ENCODE measurements at places on chromosomes 2 and 18. TPM values are rescaled to one million over a fixed set of nuclear protein-coding genes. Genes with fewer than 3 reads are reported as not detected.

- DNase-seq: no peak
Observed at GRCh38 chr2:10007921-10008808, 35.2 kb upstream of the KLF11 start.

- no peak for DNase-seq
Observed at GRCh38 chr2:238336151-238336550, 15.8 kb downstream of the TRAF3IP1 start.

DNA sequence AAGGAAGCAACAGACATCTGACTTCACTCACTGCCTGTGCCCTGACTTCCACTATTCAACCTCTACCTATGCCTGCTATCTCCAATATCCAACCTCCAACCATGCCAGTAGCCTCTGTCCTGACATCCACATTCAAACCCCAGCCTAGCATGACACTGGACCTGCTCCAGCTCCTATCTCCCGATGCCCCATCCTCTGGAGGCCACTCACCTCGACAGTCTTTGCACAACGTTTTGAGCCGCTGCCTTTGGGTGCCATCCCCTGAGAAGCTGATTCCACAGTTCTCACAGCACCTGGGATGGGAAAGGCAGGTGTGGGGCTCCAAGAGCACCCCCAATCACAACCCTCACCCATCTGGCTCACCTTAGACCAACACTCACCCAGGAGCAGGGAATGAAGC is 4.9 kb downstream of the MBD1 start:
- DNase-seq: no peak

DNA sequence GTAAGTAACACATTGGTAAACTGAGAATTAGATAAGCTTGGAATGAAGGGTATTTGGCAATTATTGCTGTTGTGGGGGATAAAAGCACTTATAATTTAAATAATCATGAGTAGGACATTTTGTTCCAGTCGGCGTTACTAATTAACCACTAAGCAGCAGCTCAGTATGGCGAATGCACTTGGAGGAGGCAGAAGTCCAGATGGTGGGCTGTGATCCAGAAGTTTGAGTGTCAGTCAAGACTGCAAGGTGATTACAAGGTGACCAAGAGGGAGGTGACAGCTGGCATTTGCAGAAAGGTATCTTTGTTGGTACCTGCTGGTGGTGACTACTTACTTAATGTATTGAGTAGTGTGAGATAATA is 643.6 kb upstream of the FAM98A start:
- peak; percentile 14 for DNase-seq

- DNase-seq: no peak
Observed at GRCh38 chr2:50006327-50006726, 852.0 kb upstream of the FSHR start.

DNA sequence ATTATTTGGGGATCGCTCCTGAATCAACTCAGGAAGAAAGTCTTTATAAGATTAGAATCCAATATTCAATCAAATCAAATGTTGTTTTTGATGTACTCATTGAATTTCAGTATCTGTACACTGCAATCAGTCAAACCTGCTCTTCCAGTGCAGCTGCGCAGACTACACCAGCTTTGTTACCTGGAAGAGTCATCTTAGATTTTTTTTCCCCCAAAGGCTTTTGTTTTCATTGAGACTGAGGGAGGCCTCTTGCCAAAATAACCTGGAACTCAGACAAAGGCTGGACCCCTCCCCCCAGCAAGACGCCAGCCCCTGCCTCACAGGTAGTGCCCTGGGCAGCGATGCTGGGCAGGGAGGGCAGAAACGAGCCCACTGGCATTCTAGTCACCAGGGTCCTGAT is 74.8 kb downstream of the ARHGEF4 start:
- no peak for DNase-seq

GRCh38 chr18:38076346-38077070 is 510.9 kb upstream of the CELF4 start:
- DNase-seq: peak; percentile 36

- DNase-seq: no peak
Observed at GRCh38 chr2:26627350-26628105, 13.6 kb downstream of the CIB4 start.

DNA sequence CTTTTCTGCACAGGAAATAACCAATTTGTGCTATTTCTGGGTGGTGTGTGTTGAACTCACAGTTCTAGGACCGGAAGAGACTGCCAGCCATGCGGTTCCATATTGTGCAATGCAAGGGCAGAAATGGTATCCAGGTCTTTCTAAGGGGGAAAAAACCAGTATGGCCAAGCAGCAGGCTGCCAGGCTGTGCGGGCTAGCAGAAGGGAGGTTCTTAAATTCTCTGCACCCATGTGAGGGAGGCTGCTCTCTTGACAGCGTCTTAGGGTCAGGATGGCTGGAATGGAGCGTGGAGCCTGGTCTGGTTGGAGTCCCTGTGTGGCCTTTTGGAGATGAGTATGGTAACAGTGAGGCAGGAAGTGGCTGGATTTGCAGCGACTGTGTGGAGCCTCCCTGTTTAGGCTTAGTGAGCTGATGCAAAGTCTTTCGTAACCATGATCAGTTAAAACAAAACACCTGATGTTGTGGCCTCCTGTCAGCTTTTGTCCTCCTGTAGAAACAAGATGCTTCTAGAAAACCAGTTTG is 52.6 kb downstream of the NCK2 start:
- peak; percentile 60 for DNase-seq

RGPD8 gene
- 2.9 TPM for polyA plus RNA-seq

RUFY4 gene
- polyA plus RNA-seq: 0.24 TPM

DNA sequence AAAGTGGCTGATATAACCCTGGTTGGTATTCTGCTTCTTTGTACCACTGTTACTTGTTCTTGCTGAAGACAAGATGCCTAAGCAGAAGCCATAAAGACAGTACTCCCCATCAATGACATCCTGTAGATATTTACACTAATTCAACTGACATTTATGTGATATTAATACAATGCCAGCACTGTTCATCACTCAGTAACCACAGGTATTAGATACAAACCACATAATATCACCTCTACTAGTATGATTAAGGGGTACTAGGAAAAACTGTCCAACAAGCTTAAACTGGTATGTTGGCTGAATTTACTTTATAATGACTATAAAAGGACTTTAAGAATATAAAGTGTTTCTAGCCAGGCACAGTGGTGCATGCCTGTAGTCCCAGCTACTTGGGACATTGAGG is 65.8 kb downstream of the RTN4 start:
- no peak for DNase-seq

- DNase-seq: no peak
Observed at GRCh38 chr2:163887182-163887581, 151.4 kb upstream of the FIGN start.

DNA sequence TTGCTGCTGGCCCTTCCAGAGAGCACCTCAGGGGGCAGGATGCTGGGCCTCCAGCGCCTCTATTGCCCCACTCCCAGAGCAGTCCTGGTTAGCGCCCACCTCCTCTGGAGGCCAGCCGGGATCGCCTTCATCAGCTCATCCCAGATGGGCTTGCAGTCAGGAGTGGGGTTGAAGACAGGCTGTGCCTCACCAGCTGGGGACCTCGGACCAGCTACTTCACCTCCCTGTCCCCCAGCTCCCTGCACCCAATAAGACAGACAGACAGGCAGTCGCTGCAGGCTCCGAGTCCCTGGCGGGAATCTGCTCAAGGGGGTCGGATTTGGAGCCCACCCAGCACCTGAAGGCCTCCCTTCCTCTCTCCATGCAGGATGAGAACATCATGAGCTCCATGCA is 18.9 kb upstream of the FAHD2A start:
- no peak for DNase-seq

- DNase-seq: no peak
Observed at GRCh38 chr2:238926761-238927611, 79.1 kb downstream of the TWIST2 start.

CDCA7 gene
- polyA plus RNA-seq: 19.6 TPM

DNA sequence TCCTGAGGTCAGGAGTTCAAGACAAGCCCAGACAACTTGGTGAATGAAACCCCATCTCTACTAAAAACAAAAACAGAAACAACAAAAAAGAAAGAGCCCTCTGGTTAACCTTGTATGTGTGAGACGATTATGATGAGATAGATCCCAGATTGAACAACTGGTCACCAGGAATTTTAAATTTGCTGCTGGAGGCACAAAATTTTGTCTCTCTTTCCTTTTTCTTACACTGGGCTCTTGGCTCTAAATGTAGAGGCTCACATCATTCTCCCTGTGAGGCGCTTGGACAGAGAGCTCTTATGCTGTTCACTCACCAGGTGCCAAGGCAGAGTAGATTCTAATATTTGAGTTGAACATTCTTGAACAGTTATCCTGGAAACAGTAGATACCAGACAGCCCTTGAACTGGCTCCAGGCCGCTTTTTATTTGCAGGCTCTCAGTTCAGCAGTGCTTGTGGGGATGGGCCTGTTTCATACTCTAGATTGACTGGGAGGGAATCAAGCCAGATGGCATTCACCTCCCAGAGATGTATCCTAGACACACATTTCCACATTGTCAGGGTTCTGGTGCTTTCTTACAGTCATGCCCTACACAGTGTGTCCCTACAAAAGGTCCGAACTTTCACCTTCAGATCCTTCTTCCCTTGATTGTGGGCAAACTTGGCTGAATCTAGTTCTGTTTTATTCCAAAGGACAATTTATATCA is 1159.6 kb downstream of the RPIA start:
- DNase-seq: no peak

FOXI3 gene
- 0.64 TPM for polyA plus RNA-seq

- DNase-seq: peak; percentile 96
Observed at GRCh38 chr2:27771548-27772335, at the start of gene MRPL33. Gene MRPL33, plus strand, starts transcription at chr2:27771719. Its CDS starts 59 bp downstream, at chr2:27771778.

ANKRD30B gene
- 0.09 TPM for polyA plus RNA-seq

DNA sequence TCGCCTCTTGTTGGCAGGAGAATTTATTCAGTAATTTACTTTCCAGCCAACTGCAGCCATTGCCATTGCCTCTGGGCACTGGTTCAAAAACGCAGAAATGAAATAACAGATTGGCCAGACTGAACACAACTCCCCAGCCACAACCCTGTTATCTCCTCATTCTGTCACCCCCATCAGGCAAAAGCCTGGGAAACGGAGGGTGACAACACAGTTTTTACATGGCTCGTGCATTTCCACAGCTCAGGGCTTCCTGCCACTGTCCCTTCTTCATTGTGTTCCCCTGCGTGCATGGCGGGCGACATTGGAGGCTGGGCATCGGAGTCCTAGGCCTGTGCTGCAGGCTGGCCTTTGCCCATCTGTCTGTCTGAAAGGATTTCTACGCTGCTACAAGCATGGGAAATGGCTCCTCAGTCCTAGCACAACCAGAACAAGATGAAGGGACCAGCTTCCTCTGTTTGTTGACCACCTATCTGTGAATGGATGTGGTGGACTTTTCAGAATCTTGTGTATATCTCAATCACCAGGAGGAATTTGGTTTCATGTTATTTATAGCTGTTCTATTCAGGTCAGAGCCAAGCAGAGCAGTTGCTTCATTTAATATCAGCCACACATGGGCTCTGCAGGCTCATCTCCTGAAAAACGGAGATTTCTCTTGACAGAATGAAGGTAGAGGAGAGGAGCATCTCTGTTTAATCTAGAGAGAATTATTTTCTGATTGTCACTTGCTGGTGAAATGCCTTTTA is 107.0 kb downstream of the MGAT5 start:
- DNase-seq: peak; percentile 86

DNA sequence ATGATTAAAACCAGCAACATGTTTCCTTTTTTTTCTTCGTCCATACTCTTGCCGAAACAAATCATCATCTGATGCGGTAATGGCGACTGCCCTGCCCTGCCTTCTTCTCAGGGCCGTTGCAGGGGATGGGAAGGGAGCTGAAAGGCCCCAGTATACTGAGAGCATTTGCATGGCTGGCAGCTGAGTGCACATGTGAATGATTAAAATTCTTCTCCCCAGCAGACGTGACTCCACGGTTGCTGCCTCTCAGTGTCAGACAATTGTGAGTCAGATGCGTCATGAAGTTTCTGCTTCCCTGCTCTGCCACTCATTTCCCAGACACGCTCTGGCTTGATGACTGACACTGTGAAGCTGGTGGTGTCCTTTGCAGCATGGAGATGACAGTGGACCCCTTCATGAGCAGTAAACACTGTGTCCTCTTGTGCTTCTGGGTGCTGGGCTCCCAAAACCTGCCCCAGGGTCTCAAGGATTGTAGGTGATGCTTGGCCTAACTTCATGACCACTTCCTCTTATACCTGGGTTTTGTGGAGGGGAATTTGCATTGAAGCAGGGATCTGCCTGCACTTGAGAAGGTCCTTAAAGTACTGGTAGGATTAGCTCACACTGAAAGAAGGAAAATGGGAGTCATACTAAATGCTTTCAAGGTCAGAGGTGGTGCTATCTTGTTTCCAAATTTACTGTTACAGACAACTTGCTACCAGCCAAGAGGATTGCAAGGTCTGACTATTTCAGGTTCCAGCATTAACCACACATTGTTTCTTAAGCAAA is 222.5 kb upstream of the COPS8 start:
- peak; percentile 42 for DNase-seq

- peak; percentile 62 for DNase-seq
Observed at GRCh38 chr2:233460726-233461441, 105.7 kb downstream of the USP40 start.

GRCh38 chr2:28927878-28928277 is 33.4 kb downstream of the WDR43 start:
- no peak for DNase-seq

SLC40A1 gene
- polyA plus RNA-seq: 48.5 TPM

- DNase-seq: peak; percentile 20
Observed at GRCh38 chr2:124804014-124804940, 779.2 kb downstream of the CNTNAP5 start.

- DNase-seq: peak; percentile 7
Observed at GRCh38 chr2:137706786-137707613, 257.3 kb upstream of the HNMT start.

IL36G gene
- polyA plus RNA-seq: 0.28 TPM

DNA sequence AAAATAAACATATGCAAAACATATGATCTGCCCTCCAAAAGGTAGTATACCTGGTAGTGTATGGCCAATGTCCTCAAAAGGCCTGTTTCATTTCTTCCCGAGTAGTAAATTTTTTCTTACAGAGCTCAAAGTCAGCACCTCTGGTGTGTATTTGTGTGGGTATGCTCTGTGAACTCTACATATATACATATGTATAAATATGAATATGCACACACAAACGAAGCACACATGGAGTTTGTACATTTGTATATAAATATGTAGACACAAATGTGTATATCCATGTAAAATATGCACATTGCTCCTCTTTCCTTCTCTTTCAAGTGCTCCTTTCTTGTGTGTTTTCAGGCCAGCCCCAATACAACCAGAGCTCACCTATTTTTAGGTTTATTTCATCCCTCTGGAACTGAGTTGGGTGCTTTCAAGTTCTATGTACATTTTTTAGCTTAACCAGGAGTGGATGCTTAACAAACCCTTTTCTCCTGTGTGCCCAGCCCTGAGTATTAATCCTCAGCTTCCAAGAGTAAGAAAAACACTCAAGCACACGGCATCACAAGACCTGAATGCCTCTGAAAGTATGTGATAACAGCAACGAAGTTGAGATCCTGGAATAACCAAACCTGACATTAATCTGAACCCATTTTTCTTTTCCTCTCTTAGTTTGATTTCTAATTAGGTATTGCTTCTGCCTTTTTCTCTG is 12.2 kb upstream of the GALNT5 start:
- no peak for DNase-seq

UGP2 gene
- polyA plus RNA-seq: 236 TPM
